Islet precursor cell (in vitro differentiated cells): ENCODE measurements at places on chromosomes 4 and X.

DNA sequence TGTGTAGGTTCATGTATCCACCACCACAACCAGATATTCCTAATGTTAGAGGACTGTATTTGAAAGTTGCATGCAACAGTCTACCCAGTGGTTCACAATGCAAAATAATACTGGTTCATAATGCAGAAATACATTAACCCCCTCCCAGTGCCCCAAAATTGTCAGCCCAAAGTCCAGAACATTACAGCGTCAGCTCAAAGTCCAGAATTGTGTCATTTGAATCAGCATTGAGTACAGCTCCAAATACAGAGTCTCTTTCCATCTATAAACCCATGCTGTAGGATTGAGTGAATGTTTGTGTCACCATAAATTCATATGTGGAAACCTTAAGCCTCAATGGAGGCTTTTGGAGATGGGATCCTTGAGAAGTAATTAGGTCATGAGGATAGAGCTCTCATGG, 54.0 kb downstream of the MCUB start:
- no peak for DNase-seq

- no peak for DNase-seq
Observed at GRCh38 chr4:7507381-7507780, 72.7 kb upstream of the PSAPL1 start.

GRCh38 chr4:6727081-6727942, 11.3 kb downstream of the BLOC1S4 start:
- DNase-seq = peak; percentile 60

DNA sequence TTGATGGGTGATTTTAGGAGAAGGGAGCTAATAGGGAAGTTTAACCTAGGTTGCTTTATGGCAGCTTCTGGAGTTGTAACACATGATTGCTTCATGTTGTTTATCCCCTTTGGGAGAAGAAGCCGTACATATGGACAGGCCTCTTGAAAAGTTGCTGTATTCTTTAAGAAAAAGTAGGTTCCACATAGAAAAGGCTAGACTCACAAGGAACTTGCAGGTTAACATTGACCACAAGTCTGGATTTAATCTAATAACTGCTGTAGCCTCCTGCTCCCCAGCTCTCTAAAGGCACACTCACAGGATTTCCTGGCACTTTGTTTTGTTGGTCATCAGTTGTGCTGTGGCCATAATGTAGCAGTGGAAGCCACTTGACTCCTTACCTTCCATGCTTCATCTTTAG, 19.7 kb downstream of the FNIP2 start:
- DNase-seq = no peak

DNA sequence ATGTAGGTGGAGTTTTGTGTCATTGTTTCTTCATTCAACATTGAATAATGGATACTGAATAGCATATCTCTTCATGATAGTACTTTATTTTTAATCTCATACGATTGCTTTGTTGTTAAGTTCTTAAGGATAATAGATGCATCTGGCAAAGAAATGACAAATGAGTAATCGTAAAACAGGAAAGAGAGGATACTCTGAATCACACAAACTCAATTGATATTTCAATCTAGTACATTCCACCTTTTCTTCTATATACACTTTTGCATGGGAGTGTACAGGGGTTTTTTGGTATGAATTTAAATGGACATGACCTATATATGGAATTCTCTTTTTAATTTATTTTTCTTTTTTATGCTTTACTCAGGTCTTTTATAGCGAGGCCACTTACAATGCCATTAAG, 186.9 kb upstream of the STK26 start:
- DNase-seq = no peak

DNA sequence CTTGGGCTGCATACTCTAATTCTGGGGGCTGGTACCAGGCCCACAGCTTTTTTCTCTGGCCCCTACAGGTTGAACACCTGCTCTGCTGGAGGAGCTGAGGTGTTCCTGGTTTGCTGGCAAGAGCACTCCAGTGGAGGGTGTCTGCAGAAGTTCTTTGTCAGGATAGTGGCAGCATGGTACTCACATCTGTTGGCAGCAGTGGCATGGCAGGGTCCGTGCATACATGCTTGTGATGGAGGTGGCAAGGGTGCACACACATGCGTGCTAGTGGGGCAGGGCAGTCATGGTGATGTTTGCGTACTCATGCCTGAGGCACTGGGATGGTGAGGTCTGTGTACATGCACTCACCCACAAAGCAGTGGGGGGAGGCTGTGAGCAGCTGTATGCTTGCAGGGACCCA, 235.5 kb upstream of the KLF8 start:
- no peak for DNase-seq

DNA sequence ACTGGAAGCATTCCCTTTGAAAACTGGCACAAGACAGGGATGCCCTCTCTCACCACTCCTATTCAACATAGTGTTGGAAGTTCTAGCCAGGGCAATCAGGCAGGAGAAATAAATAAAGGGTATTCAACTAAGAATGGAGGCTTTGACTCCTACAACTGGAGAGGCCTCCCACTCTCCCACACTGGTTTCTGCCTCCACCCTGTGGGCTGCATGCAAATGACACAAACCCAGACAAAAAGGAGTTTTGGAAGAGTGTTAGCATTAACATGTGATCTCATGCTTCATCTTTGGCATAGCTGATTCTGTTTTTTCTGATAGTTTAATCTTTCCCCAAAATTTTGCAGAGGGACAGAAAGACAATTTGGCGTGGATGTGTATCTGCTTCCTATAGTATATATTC, 80.8 kb upstream of the IQCM start:
- peak; percentile 67 for DNase-seq

GRCh38 chrX:69231903-69232302, 66.7 kb upstream of the PJA1 start:
- no peak for DNase-seq

DNA sequence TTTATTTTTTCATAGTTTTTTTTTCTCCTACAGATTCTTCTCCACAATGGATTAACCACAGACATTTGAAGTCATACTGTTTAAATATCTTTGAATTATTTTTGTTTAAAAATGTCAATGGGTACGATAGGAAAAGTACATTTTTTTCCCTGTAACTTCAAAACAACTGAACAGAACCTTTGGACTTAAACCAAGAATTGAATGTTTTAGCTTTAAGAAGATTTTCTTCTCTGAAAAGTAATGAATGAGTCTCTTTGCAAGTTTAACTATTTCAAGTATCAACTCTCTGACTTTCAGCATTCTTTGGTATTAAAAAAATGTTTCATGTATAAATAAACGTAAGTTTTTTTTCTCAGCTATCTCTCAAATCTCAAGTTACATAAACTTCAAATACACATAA, 364.3 kb downstream of the FBXO8 start:
- no peak for DNase-seq

GRCh38 chr4:98110929-98111328, 32.3 kb downstream of the STPG2 start:
- DNase-seq = no peak

DNA sequence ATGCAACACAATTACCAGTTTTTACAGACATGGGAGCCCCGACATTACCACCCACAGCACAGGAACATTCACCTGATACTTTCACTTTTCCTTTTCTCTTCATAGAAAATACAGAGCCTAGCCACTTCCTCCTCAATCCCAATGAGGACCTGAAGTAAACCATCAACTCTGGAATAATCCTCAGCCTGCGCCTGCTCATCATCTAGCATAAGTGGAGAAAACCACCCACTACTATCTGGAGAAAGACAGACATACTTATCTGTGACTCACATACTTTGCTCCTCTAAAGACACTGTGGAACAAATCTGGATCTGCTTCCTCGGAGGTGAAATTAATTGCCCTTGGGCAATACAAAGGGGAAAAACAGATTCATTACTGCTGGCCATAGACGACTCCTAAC, 47.8 kb downstream of the ZCCHC13 start:
- no peak for DNase-seq

DNA sequence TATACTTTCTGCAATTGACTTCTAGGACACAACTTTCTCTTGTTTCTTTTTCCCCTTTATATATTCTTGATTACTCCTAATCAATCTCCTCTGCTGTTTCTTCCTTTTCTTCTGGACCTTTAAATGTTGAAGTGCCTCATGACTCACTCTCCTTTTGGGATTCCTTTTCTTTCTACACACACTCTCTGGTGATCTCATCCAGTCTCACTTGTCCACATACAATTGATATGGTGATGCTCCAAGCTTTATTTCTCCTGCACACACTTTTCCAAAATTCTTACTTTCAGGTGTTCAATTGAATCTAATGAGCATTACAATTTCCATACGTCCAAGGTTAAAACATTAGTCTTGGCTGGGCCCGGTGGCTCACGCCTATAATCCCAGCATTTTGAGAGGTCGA, 794.8 kb upstream of the EPHA5 start:
- no peak for DNase-seq

- no peak for DNase-seq
Observed at GRCh38 chrX:35590210-35590609, 207.9 kb upstream of the MAGEB16 start.

- no peak for DNase-seq
Observed at GRCh38 chr4:43716721-43717395, 731.8 kb downstream of the KCTD8 start.

GRCh38 chr4:11589676-11590075, 161.0 kb upstream of the HS3ST1 start:
- no peak for DNase-seq

- DNase-seq = no peak
Observed at GRCh38 chrX:143306991-143307937, 210.0 kb downstream of the SPANXN3 start.

DNA sequence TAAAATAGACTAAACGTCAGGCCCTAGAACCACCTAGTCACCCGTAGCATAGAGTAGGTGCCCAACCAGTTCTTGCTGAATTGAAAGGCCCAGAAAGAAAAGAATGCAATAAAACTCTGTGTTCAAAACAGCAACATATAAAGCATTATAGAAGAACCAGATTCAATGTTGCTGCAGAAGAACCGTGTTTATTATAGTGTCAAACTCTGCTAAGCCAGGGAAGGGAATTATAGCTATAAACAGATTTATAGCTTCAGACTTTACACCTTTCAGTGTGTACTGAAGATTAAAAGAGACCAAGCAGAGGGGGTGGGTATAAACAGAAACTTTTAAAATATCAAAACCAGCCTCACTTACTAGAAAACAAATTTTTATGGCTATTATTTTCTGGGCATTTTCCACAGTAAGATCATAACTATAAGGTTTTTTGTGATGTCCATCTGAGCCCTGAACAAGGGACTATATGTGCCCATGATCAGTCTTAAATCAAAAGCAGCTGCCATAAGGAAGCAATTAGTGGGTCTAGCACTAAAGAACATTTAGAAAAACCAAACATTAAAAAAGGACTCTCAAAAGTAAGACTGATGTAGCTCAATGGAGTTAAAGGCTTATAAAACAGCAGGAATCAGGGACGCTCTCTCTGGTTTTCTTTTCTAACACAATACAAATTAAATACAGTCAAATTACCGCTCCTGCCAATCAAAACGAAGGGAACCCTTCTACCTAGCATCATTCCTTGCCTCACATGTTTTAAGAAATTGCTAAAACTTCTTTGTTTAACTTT, 219.7 kb upstream of the ETNPPL start:
- DNase-seq = no peak

- DNase-seq = no peak
Observed at GRCh38 chr4:118037955-118038354, 3.7 kb downstream of the NDST3 start.

GRCh38 chrX:9492901-9493300, 28.0 kb downstream of the TBL1X start:
- no peak for DNase-seq

DNA sequence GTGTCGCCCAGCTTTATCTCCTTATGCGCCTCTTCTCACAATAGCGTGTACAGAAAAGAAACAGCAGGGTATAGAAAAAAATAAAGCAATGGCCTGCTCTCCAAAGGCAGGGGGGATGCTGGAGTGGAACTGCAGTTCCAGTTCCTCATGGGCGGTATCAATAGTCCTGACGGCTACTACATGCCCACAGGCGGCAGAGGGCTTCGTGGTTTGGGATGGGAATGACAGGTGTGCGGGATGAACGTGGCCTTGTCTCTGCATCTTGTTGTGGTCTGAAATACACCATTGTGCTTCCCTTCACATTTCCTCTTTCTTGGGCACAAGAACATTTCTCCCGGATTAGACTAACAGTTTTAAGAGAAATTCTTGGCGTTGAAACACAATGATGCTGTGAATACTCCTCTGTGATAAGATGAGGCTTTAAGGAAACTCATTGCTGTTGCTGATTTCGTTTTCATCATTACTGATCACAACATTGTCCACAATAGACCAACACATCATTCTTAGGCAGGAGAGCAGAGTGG, 124.1 kb upstream of the IGFBP7 start:
- DNase-seq = no peak

DNA sequence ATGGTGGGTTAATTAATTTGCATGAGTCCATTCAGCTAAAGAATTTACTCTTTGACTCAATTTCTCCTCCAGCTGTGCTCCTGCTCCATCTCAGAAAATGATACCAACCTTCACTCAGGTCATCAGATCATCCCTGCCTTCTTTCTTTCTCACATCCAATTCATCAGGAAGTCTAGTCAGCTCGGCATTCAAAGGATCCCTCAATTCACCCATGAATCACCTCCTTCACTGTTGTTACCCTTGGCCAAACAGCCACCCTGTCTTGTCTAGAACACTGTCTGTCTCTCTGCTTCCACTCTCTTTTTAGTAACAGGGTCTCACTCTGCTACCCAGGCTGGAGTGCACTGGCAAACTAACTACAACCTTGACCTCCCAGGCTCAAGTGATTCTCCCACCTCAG, 337.4 kb upstream of the SFRP2 start:
- no peak for DNase-seq

DNA sequence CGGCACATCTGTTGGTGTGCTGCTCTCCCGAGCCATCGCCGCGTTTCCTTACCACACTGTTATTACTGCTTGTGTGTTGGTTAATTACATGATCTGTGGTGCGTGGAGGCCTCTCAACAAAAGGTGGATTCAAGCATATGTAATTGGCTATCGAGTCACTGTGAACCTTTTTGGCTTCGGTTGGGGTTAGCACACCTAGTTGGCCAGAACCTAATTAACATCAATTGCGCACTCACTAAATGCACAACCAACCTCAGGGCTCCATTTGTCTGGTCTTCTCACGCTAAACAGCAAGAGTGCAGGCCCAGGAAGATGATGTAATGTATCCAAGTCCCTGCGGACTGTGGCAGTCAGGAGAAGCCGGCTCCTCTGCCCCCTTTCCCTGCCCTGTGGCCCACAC, 17.4 kb downstream of the ENPP6 start:
- DNase-seq = no peak

GRCh38 chr4:139675651-139676050, 10.0 kb downstream of the MGST2 start:
- no peak for DNase-seq
